ENCODE measurements at places on chromosomes 12 and 14.

DNA sequence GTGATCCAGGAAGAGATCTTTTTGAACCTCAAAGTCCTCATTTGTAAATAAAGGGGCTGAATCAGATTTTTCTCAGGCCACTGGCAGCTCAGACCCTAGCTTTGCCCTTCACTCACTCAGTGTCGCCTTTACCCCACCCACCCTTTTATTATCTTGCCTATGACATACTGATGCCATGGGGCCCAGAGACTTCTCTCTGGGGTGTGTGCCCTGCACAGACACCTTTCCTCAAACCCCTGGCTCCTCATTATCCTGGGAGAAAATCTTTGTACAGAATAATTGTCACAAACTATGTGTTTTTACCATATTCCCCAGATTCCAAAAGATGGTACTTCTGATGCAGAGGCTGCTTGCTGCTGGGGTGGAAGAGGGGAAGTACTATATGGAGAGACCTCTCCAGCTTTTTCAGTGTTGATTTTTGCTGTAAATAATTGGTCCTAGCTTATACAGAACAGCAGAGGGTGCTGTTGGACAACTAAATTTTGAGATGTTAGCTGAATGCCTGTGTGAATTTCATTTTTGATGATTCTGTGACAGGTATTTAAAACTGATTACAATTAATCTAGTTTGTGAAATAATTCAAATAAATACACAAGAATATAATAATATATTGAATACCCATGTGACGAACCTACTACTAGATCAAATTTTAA is 53.9 kb upstream of the DCD start:
- DNase-seq, result no peak

DNA sequence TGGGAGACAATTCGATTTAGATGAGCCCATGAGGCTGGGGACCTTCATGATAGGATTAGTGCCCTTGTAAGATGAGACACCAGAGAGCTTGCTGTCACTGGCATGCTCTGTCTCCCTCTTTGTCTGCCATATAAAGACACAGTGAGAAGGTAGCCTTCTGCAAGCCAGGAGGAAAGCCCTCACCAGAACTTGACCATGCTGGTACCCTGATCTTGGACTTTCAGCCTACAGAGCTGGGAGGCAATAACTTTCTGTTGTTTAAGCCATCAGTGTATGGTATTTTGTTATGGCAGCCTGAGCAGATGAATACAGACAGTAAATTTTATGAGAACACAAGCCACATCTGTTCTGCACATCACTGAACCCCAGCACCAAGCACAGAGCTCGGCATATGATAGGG is 38.1 kb upstream of the RASSF3 start:
- DNase-seq, result no peak

DNA sequence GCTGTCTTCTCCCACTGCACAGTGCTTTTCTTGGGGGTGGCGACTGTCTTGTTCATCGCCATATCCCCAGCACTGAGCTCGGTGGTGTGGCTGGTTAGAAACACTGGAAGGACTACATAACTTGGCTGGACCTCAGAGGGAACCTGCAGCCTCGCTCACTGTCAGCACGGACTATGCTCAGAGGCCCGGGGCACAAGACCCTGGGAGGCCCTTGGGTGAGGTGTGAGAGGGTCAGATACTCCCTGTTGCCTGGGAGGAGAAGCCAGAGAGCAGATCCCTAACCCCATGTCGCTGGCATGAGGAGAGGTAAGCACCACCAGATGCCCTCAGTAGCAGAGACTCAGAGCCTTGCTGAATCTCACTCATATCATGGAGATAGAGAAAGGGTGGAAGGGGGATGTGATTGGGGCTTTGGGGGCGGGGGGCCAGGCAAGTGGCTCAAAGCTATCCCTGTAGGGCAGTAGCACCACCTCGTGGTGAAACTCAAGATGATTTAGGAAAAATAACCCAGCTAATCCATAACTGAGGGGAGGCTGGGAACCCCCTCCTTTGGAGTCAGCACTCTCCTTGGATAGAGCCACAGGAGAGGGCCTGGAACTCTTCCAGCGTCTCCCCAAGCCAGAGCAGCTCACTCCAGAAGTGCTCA is 18.7 kb upstream of the HDAC7 start:
- no peak for DNase-seq

GRCh38 chr12:98737322-98737712 is 92.2 kb downstream of the APAF1 start:
- no peak for DNase-seq

GRCh38 chr12:18479256-18479655 is 217.9 kb downstream of the PIK3C2G start:
- no peak for DNase-seq

DNA sequence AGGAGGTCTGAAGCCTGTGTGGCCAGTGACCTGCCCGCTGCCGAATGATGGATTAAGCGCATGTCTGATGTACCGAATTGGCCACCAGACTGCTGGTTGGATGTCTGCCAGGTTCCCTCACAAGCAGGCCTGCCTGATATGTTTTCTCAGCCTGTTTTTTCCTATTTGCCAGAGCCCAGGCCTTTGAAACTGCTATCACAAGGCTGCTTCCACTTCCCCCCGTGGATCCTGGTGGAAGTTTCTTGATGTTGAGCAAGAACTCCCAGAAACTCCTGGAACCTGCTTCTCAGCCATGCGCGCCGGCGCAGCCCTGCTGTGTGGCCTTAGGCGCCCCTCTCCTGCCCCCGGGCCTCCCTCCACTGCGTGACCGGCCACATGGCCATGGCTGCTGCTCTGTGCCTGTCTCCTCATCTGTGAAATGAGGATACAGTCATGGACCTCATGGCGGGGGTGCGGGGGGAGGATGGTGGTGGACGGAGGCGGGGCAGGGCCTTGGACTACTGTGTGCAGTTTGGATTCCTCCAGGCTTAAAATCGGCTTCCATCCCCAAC is 56.6 kb downstream of the CALM1 start:
- no peak for DNase-seq
